ENCODE measurements at places on chromosomes 2 and 18.
A peak's percentile ranks its signal among the peaks of the same experiment; 100 is the strongest.

DNA sequence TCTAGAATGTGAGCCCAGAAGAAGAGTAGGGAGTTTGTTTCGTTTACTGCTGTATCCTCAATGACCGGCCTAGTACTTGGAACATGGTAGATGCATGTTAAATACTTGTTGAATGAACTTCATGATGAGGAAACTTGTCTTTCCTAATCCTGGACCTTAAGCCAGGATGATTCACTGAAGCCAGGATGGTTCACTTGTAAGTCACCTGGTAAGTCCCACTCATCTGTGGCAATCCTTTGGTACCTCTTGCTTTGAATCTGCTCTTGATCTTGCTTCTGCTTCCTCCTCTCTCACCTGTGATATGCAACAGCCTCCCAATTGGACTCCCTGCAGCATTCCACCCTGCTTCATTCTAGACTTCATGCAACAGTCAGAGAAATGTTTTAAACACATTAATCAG, 43.6 kb downstream of the QPCT start:
- DNase-seq, result no peak

DNA sequence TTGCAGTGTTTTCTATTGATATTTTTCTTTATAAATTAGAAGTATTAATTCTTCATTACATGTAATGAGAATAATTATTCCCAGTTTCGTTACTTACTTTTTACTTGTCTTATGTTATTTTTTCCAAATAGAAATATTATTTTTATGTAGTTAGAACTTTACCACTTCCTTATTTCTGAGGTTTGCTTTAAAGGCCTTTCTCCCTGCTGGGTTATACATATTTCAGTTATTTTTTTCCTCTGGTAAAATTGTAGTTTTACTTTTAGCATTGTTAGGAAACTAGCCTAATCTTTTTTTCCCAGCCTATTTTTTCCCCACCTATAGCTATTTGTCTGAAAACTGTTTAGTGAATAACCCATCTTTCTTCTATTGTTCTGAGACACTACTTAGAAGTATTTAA, 17.1 kb downstream of the RNF144A start:
- no peak for DNase-seq

- DNase-seq, result no peak
Measured at GRCh38 chr18:80249217-80250093, 2.1 kb upstream of the PARD6G start.

DNA sequence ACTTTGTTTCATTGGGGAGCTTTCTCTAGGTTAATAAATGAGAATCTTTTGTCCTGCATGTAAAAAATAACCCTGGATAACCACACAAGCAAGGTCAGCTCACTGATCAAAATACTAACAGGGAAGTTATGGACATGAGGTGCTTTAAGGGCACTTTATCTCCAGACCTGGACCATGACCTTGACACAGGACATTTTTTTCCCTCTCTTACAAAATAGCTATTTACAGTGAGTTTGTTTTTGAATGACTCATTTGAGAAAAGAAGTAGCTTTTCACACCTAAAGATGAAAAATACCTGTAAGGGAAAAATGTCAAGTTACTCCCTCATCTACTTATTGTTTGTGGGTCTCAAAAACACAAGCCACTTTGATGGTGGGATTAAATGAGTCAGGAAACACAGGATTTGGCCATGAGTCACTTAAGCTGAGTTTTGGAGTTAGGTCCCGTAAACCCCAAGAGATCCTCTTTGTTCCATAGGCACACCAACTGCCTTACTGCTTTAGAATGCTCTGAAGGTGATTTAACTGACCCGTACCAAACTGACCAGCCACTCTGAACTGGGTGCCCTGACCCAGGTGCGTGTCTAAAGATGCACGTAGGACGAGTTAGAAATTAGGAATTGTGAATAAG, 479.3 kb upstream of the NXPH2 start:
- DNase-seq, result no peak

- no peak for DNase-seq
Measured at GRCh38 chr18:8359076-8359475, 250.2 kb upstream of the RAB12 start.

- DNase-seq, result no peak
Measured at GRCh38 chr2:48043746-48044145, 137.4 kb upstream of the FBXO11 start.

GRCh38 chr2:70906439-70907005, 29.2 kb upstream of the ATP6V1B1 start:
- DNase-seq, result no peak

- DNase-seq, result no peak
Measured at GRCh38 chr2:135573620-135574019, 42.3 kb downstream of the R3HDM1 start.

GRCh38 chr18:34117319-34117718, 107.4 kb downstream of the NOL4 start:
- no peak for DNase-seq

DNA sequence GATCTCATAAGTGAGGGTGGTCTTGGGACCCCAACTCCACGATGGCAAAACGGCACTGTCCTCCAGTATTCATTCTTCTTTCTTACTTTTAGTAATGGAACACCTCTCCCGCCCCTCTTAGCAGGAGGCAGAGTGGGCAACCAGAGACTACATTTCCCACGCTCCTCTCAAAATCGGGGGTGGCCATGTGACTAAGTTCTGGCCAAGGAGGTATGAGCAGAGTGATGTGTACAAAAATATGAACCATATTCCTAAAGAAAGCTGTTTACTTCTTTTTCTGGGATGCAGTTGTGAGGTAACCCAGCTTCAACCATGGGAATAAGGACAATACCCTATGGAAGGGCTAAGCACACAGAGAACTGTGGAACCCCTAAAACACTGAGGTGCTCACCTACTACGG, 12.8 kb downstream of the REV1 start:
- no peak for DNase-seq

- DNase-seq, result no peak
Measured at GRCh38 chr2:163670929-163671328, 64.9 kb downstream of the FIGN start.

- DNase-seq, result no peak
Measured at GRCh38 chr2:162370931-162371330, 27.0 kb downstream of the GCA start.

GRCh38 chr2:186617148-186617547, 27.3 kb downstream of the ITGAV start:
- no peak for DNase-seq

GRCh38 chr2:127479866-127480743, 46.2 kb downstream of the IWS1 start:
- DNase-seq, result no peak

DNA sequence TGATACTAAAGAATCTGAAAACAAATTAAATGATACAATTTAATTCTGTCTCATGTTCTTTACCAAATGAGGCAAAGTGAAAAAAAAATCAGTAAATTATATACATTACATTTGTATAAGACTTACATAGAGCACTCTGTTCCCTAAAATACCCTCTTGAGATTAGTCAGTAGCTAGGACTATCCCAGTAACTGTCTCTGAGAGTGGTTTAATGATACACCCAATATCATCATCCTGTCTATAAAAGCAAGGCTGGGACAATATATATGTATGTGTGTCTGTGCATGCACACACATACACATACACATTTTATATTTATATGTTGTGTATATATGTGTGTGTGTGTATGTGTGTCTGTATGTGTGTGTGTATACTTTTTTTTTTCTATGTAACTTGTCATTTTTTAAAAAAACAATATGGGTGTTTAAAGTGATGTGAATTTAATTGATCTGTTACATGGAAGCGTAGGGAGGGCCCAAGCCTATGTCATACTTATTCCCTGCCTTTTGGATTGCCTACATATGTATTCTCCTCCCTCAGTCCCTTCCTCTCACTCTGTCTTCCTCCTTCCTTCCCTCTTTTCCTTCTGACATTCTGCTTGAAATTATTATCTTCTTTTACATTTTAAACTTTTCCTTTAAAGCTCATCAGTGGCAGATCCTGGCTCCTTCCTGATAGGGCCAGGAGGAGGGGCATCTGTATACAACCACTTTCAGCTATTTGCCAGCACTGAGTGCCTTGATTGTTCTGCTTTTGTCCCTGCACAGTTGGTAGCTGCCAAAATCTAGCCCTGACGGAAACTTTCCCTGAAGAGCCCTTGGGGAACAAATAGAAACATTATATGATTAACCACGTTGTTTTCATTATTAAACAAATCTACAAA, 6.8 kb downstream of the ASXL3 start:
- DNase-seq, result no peak

DNA sequence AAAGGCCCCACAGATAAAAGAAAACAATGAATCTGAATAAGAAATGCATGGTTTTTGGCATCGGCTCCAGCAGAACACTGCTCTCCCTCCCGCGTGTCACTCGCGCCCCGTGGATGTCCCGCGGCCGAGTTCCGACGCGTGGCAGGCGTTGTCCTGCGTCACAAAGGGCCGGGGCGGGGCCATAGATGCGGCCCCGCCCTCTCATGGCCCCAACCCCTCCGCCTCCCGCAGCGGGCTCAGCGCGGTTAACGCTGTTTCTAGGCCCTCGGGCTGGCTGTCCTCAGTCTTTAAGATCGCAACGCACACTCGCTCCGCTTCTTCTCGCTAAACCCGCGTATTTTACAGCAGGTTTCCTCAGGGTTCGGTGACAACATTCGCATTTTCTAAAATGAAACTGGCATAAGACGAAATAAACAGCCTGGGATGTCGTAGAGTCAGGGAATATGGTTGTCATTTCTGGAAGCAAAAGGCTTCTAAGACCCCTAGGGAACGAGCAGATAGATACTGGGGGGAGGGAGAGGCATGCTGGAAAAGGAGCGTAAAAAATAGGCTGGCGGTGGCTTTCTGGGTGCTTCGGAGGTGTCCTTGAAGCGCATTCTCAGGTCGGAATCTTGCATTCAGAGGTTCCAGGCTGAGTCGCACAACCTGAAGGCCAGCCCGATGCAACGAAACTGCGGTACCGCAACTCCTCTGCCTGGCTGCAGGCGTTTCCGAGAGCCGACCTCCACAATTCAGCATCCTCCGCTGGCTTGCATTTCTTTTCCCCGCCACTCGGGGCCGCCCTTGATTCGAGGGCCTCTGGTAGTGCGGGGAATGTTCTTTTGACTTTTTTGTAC, at the start of gene FKBP7:
TSS of gene FKBP7 (minus strand) at position 162 of the 836 bp plus-strand sequence. CDS start at position 61, 101 bp downstream.
- peak; percentile 48 for DNase-seq

DNA sequence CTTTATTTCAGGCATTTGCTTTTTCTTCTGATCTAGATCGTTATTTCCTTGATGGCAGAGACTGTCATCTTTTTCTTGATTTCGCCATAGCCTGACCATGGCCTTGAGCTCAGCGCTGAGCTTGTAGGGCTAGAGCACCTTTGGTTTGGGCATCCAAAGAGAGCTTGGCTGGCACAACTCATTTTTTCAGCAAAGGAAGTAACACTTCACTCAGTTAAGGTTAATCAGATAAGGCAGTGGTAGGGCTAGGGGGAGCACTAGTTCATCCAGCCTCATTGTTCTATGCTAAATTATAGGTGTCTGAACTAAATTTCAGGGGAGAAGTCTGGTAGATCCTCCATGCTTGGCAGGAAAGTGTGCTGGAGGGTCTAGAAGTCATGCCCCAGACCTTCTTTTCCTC, 125.0 kb downstream of the SETBP1 start:
- no peak for DNase-seq

DNA sequence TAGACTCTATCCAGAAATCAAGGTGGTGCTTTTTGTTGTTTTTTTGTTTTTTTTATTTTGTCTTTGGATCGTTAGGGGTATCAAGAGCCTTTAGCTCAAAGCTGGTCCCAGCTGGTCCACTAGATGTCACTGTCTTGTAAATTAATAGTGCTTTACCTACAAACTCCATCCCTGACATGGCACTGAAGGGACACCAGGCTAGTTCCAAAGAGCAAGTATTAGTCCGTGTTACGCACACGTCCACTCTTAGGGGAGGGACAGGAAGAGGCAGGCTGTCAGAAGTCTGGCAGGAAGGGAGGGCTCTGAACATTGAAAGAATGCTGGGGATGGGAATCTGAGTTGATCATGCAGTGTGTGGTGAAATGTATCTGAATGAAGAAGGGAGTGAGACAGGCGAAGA, 85.9 kb upstream of the CCBE1 start:
- no peak for DNase-seq

- no peak for DNase-seq
Measured at GRCh38 chr18:10530002-10530401, 4.2 kb downstream of the NAPG start.

- no peak for DNase-seq
Measured at GRCh38 chr2:158034198-158034866, 67.3 kb upstream of the UPP2 start.

- no peak for DNase-seq
Measured at GRCh38 chr2:60554074-60554645, 706 bp upstream of the BCL11A start.

GRCh38 chr18:59052965-59053820, 86.5 kb upstream of the SEC11C start:
- no peak for DNase-seq

DNA sequence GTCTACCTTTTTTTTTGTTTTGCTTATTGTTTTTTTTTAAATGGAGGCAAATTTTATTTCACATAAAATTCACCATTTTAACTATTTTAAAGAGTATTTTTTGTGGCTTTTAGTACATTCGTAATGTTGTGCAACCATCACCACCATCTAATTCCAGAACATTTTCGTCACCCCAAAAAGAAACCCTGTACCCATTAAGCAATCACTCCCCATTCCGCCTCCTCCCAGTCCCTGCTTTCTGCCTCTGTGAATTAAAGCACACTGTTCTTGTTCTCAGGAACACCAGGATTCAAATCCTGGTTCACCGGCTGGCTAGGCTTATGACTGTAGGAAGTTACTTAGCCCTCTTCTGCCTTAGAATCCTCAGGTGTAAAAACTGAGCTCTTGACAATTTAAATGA, 36.9 kb upstream of the EPAS1 start:
- no peak for DNase-seq

DNA sequence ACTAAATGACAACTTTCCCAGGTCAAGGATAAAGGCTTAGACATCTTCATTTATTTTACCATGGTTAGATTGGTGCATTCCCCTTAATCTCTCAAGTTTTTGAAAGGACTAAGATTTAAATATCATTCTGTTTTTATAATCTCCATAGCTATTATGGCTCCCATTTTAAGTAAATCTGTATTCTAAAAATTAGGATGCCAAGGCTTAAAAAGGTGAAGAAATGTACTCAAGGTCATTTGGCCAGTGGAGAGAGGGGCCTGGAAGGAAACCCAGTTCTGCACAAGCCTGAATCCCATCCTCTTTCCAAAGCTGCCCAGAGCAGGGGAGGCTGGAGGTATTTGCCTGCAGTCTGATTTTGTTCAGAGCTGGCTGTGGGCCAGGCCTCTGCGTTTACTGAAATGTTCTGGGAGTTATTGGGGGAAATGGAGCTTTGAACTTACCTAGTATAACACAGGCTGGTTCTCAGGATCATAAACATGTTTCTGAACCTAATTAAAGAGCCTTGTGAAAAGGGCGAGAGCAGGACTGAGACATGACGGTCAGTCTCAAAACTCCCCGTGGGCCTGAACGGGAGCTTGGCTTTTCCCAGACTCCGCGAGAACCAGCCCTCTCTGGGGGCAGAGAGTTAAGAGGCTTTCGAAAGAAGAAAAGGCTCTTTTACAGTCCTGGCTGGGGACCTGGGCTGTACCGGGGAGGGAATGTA, 85.6 kb downstream of the DDX1 start:
- no peak for DNase-seq

DNA sequence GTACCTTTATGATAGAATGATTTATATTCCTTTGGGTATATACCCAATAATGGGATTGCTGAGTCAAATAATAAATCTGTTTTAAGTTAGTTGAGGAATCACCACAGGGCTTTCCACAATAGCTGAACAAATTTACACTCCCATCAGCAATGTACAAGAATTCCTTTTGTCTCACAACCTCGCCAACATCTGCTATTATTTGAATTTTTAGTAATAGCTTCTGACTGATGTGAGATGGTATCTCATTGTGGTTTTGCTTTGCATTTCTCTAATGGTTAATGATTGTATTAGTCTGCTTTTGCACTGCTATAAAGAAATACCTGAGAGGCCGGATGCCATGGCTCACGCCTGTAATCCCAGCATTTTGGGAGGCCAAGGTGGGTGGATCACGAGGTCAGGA, 1387.6 kb upstream of the ACVR2A start:
- no peak for DNase-seq

Measured in activated naive CD4-positive, alpha-beta T cell (primary cell).